ENCODE measurements at places on chromosomes 3 and 15.

DNA sequence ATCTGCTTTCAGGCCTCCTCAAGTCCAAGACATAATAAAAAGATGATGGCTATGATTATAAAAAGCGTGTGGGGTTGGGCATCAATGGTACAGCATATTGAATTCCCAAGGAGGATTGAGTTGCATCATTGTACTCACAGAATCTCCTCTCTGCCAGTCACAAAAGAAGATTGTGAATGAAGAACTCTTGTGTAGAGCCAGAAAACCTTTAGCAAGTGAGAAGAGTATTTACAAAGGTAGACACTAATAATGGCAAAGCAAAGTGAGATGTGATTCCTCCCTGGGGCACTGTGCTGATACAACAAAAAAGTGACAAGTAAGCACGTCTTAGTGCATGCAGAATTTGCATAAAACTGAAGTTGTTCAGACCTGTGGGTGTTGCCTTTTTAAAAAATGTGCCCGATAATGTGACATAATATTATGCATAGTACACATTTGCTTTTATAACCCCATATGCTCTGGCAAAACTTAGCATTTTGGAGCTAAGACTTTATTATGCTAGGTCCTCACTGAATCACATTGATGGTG is 291.2 kb upstream of the TBC1D5 start:
- no peak for DNase-seq

- no peak for DNase-seq
These were observed 41.3 kb downstream of the TMOD3 start for GRCh38 chr15:51870774-51871173.

GRCh38 chr3:126208606-126209256 is 28.3 kb upstream of the ALDH1L1 start:
- DNase-seq: no peak

DNA sequence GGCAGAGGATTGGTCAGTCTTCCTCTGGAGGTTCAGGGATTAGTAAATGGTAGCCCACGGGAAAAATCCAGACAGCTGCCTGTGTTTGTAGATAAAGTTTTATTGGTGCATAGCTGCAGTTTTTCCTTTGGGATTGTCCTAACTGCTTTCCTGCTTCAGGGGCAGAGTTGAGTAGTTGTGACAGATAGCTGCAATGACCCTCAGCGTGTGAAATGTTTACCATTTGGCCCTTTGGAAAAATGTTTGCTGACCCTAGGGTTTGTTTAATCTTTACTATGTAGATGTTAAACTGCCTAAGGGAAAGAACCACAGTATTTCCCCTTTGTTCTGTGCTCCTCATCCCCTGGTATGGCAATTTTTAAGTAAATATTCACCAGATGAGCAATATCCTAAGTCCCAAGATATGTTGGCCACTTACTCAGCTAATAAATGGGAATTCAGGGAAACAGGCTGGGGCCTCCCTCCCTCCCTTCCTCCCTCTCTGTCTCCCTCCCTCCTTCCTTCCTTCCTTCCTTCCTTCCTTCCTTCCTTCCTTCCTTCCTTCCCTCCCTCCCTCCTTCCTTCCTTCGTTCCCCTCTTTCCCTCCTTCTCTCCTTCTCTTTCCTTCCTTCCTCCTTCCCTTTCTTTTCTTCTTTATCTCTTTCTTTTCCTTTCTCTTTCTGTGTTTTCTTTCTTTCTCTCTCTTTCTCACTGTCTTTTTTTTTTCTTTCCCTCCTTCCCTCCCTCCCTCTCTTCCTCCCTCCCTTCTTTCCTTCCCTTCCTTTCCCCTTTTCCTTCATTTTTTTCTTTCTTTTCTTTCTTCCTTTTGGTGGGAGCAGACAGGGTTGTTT is 234.6 kb upstream of the BHLHE40 start:
- no peak for DNase-seq

- DNase-seq: no peak
These were observed 122.5 kb downstream of the LEKR1 start for GRCh38 chr3:156948402-156949210.

- DNase-seq: no peak
These were observed 18.6 kb downstream of the THSD4 start for GRCh38 chr15:71133747-71134472.

DNA sequence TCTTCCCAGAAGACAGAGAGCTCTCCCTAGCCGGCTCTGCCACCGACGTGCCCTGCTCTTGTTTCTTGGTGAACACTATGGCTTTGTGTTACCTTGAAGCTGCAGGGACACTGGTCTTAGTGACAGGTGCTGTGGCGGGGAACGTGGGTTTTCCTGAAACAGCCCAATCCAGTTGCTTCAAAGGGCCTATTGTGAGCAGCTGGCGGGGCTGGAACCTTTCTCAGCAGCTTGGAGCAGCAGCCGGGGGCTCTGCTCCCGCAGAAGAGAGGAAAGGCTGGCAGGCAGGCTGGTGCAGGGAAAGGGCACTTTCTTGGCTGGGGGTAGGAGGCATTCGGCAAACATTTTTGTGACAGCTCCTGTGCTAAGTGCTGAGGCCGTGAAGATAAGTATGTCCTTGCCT is 12.8 kb downstream of the MYZAP start:
- DNase-seq: no peak

- DNase-seq: no peak
These were observed 359 bp downstream of the TPM1 start for GRCh38 chr15:63042877-63043334.

DNA sequence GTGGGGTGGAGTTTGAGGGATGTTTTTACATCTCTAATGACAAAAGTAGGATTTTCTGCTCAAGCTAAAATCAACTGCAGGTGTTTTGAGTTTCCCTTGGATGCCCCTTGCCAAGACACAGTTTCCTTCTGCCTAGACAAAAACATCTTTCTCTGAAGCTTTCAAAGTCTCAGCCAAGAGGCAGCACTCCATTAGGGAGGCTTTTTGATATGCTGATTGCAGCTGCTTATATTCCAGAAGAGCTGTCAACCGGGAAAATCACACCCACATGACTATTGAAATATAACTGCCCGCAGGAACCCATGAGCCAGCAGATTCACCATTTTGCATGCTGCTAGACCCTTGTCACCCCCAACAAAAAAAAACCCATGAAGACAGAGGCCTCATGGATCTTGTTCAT is 27.5 kb upstream of the ZNF148 start:
- DNase-seq: no peak

- no peak for DNase-seq
These were observed 119.9 kb upstream of the CBLB start for GRCh38 chr3:105988540-105989212.

- DNase-seq: no peak
These were observed 82.5 kb downstream of the NEK11 start for GRCh38 chr3:131109156-131109555.

DNA sequence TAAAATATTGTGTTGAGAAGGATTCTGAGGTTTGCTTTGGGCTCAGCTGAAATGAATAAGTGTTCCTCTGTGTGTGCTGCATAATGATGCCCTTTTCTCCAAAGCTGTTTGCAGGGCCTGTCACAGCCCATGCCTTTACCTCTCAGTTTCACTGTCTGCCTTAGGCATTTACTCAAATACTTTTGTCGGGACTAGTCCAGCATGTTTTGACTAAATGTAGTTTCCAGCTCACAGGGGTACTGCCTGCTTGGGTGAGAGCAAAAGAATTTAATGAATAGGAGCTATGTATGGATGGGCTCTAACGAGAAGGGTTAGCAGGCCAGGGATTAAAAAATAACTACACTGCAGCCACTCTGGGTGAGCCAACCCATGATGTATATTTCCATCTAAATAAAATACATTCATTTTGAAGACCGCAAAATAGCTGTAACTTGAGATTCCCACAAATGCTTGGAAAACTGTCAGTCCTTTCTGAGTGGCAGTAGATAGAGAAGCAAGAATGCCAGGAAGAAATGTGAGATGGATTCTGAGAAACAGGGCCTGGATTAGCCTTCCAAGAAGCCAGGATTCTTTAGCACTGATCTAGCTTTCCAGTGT is 549.2 kb upstream of the TBL1XR1 start:
- no peak for DNase-seq

DNA sequence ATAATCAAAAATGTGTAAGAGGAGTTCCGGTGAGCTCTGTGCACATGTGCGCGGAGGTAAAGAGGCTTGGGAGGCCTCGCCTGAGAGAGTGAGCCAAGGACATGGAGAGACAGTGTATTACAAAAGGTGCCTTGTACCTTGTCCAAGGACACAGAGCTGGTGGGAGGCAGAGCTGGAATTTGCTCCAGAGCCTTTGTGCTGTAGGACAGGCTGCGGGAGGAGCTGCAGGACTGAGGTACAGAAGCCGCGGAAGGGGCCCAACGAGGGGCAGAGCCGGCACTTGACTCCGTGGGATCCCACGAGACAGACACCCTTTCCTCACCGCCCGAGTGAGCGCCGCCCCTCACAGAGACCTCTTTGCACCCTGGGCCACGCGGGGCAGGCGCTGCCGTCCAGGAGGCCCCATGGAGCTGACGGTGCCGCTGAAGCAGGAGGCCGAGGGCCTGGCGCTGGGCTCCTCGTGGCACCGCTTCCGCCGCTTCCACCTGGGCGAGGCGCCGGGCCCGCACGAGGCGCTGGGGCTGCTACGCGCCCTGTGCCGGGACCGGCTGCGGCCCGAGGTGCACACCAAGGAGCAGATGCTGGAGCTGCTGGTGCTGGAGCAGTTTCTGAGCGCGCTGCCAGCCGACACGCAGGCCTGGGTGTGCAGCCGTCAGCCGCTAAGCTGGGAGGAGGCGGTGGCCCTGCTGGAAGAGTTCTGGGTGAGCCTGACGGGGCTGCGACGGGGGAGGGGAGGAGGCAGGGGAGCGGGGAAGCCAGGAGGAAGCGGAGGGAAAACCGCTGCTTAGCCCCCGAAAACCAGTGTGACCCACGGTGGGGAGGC is 68.7 kb downstream of the SLTM start:
- DNase-seq: no peak

All from activated CD4-positive, alpha-beta T cell treated with anti-CD3 and anti-CD28 coated beads, Interleukin-2, Interleukin-4, amounts not matched to agents 100 ng/mL and 50 ng/mL, durations not matched to agents 16 hours and 8 hours (primary cell).